ENCODE measurements at places on chromosomes 7 and 10.
A peak's percentile ranks its signal among the peaks of the same experiment; 100 is the strongest.

DNA sequence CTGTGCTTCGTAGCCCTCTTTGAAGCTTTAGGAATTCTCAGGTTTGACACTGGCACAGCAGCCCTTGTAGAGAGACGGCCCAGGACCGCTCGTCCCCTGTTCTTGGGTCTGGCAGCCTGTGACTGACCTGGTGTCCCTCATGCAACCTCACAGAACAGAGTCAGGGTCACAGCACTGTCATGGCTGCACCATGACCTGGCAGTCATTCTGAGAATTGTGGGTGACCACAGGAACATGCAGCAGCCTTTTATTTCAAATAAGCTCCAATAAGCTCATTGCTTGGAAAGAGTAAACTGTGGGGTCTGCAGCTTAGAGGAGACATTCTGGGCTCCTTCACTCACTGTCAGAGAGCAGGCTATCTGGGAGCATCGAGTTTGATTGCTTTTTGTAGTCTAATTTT is 42.5 kb downstream of the MYO1G start:
- DNase-seq = no peak

GRCh38 chr7:40786909-40787308 is 652.1 kb downstream of the SUGCT start:
- no peak for DNase-seq

- DNase-seq = no peak
Observed at GRCh38 chr10:73647875-73648651, 6.8 kb upstream of the MYOZ1 start.

- no peak for DNase-seq
Observed at GRCh38 chr7:91043924-91044645, 220.1 kb upstream of the FZD1 start.

GRCh38 chr7:1736830-1737229 is 66.8 kb downstream of the ELFN1 start:
- DNase-seq = no peak

GRCh38 chr7:105666324-105666723 is 85.0 kb upstream of the EFCAB10 start:
- DNase-seq = no peak

DNA sequence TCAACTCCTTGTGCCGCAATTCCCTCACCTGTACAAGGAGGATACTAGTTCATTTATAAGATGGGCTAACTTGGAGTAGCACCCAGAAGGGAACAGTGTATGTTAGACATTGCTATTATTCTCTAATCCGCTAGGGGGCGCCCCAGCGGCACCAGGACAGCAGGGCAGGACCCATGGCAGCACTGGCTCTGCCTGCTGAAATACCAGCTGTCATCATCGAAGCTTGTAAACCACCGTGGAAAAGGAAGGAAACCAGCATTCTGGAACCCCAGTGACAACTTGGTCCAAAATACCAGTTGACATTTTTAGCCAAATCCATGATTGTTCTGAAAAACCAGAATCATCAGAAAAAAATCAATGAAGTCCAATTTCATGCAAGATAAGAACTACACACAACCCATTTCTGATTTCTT is 134.4 kb downstream of the ITGA8 start:
- DNase-seq = peak; percentile 74

GRCh38 chr10:24639124-24639523 is 84.6 kb downstream of the ARHGAP21 start:
- DNase-seq = no peak

GRCh38 chr7:120583899-120584586 is 273.9 kb downstream of the TSPAN12 start:
- peak; percentile 16 for DNase-seq

DNA sequence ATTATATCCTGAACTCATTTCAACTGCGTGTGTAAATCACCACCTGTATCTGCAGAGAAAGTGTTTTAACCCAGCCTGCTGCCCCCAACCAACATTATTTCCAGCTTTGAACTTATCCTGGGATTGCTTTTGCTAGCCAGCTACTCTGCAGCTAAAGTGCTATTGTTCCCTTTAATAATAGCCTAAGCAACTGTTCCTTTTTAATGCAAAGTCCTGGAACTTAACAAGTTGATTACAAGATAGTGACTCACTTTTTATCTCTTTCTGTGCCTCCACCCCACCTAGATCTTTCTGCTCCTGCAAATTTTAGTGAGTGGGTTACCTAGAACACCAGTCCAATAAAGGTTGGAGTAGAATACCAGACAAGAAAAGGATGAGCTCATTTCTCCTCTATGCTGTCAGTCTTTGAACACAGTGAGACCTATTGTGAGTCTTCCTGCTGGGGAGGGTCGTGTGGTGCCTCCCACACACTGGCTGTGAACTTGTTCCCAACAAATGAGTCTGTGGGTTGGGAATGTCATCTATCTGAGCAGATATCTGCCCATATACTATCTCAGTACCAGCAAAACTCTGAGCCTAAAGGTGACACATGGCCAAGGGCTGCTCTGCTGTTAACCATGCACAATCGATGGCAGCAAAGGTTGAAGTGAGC is 137.7 kb downstream of the FAM204A start:
- DNase-seq = no peak

GRCh38 chr10:78706256-78706655 is 362.5 kb upstream of the ZMIZ1 start:
- DNase-seq = peak; percentile 34

DNA sequence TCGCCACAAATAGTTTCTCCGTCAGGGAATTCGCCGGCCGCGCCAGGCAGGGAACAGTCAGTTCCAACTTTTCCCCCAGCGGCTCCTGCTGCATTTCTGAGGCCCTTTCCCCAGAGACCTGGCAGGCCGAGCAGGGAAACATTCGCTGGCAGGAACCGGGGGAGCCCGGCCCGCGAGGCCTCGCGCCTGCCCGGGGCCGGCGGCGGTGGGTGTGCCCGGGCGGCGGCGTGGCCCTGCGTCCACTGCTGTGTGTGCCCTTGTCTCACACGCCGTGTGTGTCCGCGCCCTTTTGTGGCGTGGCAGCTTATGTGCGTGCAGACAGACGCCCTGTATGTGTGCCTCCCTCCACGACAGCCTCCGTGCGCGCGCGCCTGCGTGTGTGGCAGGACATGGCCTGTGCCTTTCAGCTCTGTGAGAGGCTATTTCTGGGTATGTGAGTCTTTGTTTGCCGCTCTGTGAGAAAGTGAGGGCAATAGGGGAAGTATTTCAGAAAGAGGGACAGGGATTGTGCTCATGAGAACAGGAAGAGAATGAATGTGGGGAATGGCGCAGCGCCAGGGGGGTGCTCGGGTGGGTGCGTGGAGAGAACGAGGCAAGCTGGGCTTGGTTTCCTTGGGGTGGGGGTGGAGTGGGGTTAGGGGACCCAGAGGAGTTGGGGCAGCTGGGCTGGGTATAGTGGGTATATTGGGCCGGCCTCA is 689 bp upstream of the SMARCD3 start:
- peak; percentile 79 for DNase-seq

DNA sequence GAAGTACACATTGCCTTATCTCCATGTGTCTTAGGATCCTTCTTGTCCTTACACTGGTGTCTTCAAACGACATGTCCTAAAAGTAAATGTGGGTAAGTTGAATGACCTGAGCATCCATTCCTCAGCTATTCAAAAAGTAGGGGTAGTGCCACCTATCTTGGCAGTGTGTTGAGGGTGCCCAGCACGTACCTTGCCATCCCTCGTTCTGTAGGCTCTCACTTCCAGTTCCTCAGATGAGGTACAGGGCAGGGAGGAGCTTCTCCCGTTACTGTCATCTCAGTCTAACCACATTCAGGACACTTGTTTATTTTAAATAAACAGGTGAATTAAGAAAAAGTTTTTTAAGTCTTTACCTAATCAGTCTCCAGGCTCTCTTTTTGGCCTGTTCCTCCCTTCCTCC is 13.0 kb downstream of the BUD23 start:
- no peak for DNase-seq

DNA sequence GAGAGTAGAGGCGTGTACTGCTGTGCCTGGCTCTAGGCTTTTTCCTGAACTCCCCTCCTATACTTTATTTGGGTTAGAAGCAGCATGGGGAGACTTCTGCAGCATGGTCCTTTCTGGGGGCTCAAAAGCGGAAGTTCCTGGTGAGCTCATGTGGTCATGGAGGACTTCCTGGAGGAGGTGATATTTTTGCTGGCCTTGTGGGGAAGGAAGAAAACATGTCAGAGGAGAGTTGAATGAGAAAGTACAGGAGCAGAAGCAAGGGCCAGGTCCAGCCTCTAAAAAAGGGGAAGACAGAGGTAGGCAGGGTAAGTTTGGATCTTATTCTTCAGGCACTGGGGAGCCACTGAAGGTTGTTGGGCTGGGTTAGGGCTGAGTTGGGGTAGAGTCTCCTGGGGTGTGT is 45.5 kb downstream of the CASTOR2 start:
- no peak for DNase-seq

GRCh38 chr7:52114056-52114455 is 797.4 kb upstream of the COBL start:
- no peak for DNase-seq

DNA sequence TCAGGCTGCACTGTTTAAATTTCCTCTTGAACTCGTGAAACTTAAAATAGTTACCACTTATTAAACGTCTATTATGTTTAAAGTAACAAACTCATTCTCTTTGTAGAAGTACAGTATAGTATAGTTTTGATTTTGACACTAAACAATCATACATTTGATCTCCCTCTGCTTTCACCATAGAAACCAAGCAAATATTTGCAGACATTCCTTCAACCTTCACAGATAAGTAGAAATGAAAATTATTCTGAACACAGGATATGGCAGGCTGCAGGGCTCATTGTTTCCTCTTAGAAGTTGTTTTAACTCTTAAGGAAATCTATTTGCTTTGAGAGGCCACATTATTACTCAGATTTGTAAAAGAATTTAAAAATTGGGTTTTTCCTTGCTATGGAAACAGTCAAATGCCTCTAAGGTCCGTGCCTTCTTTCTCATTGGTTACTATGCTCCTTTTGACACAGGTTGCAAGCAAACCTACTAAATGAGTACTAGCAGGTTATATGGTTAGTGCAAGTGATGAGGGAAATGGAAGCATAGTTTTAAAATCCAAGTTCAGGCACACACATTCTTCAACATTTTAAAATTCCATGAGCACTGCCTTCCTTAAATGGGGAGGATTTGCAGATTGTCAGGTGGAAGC is 92.8 kb upstream of the FAM133B start:
- peak; percentile 61 for DNase-seq

GRCh38 chr10:17431871-17432311 is 22.5 kb downstream of the ST8SIA6 start:
- peak; percentile 57 for DNase-seq

- no peak for DNase-seq
Observed at GRCh38 chr7:45650404-45651394, 76.5 kb downstream of the ADCY1 start.

DNA sequence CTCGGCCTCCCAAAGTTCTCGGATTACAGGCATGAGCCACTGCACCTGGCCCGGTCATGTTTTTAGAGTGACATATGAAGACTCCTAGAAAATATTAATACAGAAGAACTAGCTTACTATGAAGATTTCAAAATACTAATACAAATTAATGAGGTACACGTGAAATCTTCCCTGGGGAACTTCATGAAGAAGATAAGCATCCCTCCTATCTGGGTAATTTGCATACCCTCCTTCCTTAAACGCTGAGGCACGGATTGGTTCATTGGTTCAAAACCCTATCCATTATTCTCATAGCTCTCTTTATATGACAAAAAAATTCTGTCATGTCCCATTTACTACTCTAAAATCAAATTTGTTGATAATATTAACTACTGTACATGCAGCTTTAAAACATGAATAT is 224.8 kb upstream of the KLF14 start:
- DNase-seq = no peak

DNA sequence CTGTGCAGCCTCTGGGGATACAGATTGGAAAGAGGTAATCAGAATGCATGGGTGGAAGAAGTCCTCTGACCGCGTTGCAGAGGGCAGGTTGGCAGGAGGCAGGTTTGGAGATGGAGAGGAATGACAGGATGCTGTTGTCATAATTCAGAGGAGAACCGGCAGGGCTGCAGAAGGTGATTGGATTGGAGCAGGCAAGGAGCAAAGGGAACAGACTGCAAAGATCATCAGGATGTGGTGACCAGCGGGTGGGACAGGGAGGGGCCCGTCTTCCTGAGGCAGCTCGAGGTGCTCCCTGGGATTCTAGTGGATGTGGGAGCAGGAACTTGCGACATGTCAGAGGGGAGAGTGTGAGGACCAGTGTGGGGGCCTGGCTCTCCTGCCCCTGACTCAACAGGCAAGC is 78.5 kb upstream of the PPIF start:
- DNase-seq = peak; percentile 49

DNA sequence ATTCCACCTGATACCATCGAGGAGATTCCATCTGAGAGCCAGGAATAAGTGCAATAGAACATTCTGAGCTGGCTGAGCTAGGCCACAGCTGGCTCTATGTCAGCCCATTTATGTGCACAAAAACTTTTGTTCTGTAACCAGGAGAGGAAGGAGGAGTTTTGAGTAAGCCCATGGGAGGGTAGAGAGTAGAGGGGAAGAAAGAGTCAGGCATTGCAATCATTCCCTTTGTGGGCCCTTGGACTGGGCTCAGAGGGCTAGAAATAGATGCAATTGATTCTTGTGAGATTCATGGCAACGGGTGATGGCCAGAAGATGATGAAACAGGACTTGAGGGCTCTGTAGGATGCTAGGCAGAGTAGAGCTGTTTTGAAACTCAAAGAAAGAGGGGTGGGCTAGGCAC is 104.6 kb upstream of the KIF5B start:
- DNase-seq = no peak

DNA sequence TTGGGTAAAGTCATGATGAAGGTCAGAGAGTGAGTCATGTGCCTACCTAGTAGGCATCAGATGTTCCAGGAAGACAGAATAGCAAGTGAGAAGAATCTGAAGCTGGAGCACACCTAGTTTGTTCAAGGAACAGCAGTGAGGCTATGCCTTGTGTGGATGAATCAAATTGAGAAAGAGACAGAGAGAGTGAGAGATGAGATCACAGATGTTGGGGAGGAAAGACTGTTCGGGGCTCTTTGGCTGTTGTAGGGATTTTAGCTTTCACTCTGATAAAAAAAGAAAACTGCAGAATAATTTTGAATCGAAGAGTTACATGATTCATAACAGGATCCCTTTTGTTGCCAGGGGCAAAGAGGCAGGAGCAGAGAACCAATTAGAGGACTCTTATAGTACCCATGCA is 6.3 kb downstream of the LIPF start:
- no peak for DNase-seq

- DNase-seq = peak; percentile 64
Observed at GRCh38 chr7:128453836-128454804, 1.6 kb upstream of the HILPDA start.

- peak; percentile 69 for DNase-seq
Observed at GRCh38 chr10:95391581-95392216, 100.9 kb upstream of the PDLIM1 start.
